ENCODE measurements at places on chromosomes 12 and 14.

DNA sequence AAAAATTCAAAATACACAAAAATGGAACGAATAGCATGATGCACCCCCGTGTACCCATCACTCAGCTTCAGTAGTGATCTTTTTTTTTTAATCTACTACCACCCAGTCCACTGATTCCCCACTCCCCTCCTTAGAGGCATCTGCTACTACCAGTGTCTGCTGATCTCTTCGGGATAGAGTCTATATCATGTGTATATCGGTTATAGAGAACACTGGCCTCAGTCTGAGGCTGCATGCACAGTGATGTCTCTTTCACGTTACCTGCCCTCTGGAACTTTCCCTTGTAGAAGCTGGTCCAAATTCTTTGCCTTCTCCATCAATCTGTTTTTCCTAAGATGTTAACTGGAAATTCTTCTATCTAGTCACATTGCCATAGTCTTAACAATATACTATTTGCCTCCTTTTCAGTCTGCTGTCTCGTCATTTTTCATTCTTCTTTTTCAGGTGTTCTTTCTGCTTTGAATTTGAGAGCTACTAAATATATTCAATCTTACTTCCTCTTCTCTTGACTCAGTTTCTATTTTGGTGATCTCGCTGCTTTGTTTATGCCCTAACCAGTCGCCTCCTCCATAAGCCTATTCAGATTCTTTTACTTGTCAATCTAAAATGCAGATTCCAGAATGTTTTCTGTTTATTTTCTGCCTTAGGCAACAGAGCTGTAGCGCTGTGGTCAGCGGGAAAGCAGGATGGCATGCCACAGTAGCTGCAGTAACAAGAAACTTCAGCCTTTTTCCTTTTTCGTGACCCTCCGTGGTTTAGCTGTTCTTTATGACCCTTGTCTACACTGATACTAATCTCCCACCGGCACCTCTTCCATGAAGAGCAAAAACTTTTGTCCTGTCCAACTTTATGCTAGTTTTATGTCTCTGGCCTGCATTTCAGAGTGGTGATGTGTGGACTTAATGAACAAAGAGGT lies 67.0 kb downstream of the FBXW8 start:
- DNase-seq = no peak

DNA sequence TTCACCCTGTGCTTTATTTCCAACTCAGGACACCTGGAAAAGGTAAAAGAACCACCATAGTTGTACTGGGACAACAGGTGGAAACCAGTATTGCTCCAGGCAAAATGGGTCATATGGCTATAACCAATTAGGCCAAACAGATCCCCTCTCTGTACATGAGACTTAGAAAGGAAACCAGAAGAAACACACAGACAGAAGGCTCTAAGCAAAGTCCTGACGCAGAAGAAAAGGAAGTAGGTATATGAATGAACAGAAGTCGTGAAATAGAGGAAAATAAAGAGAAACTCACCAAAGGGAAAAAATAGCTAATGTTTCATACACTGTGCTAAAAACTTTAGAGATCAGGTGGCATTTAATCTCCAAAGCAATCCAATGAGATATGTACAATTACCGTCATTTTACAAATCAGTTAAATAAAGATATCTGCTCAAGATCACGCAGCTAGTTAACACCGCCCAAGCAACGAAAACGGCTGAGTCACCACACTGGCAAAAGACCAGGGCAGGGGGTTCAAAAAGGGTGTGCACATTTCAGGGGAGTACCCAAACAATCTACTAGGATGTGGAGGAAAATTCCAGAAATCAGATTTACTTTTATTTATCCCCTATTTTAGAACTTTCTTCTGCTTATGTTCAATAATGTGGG lies 82.3 kb downstream of the ITPR2 start:
- DNase-seq = no peak

DNA sequence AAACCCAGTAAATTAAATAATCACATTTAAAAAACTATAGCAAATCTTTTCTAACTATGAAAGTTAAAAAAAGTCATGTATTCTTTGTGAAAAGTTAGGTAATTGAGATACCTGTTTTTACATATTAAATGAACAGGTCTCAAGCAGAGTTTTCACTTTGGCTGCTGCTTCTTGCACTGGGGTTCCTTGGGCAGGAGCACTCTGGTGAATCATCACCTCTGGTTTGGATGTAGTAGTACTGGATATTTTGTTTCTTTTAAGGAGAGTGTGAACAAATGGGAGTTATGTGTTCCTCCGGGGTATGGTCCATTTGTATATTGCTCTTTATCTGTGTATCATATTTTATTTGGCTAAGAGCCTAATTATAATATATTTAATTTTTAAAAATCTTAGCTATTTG lies 82.7 kb downstream of the FUT8 start:
- no peak for DNase-seq

DNA sequence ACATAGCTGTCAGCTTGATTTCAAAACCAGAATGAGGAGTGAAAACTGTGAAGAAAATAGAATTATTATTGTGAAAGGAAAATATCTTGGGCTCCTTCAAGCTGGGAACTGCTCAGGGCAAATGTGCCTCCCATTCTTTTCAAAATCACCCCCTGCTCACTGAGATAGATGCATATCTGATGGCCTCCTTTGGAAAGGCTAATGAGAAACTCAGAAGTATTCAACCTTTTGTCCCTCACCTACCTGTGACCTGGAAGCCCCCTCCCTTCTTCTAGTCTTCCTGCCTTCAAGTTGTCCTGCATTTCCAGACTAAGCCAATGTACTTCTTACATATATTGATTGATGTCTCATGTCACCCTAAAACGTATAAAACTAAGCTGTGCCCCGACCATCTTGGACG lies 81.1 kb upstream of the C14orf132 start:
- DNase-seq = no peak

DNA sequence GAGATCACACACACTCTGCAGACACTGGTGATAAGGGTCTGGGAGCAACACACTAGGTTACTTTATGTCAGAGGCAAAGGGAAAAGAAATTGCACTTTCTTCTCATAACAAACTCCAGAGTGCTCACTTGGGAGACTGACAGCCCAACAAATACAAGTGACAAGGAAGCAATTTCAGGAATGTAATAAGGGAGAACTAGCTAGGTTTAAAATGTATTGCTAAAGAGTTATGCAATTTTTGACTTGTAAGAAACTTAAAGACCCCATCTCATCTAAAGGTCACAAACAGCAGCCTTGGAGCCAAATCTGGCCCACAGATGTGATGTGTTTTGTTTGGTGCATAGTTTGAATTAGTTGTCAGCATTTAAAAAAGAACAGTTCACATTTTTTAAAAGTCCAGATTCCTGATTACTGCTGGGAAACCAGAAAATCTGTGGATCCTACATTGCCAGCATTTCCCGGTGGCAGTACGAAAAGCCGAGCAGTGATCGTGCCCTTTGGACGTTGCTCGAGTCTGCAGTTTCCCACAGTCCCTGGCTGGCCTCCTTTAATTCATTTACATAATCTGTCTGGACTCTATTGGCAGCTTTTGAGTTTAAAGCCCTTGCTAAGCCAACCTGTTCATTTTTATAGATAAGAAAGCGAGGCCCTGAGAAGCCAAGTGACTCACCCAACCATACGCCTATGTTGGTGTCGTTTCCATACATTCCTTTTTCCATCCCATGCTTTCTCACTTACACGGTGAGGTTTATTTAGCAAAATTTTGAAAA lies 42.0 kb upstream of the ETV6 start:
- peak; percentile 36 for DNase-seq

DNA sequence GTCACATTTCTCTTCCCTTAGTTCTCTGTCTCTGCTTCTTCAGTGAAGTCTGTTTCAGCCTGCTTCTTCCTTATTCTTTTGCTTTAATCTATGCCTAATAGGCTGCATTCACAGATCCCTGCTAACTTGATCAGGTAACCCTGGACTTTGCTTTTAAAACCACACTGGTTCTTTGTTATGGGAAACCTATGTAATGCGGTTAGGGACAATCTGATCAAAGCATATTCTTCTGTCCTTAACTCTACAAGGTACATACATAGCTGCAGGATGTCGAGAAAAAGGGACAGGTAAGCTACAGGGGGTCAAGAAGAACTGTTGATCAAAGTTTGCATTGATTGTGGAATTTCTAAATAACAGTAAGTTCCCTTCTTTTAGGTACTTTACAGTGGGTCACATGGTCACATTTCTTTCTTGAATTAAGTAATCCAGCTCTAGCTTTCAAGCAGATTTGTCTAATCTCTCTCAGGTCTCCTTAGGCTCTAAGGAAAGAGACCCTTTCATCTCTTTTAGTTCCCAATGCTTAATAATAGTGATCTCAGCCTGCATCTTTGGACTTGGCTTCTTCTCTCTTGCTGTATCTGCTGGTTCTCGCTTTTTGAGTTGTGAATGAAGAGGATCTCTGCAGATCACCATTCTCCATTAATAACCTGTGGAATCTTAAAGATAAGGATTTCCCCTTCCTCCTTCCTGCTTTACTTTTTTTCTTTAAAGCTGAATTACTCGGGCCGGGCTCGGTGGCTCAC lies 3.8 kb downstream of the COPZ1 start:
- DNase-seq = no peak

DNA sequence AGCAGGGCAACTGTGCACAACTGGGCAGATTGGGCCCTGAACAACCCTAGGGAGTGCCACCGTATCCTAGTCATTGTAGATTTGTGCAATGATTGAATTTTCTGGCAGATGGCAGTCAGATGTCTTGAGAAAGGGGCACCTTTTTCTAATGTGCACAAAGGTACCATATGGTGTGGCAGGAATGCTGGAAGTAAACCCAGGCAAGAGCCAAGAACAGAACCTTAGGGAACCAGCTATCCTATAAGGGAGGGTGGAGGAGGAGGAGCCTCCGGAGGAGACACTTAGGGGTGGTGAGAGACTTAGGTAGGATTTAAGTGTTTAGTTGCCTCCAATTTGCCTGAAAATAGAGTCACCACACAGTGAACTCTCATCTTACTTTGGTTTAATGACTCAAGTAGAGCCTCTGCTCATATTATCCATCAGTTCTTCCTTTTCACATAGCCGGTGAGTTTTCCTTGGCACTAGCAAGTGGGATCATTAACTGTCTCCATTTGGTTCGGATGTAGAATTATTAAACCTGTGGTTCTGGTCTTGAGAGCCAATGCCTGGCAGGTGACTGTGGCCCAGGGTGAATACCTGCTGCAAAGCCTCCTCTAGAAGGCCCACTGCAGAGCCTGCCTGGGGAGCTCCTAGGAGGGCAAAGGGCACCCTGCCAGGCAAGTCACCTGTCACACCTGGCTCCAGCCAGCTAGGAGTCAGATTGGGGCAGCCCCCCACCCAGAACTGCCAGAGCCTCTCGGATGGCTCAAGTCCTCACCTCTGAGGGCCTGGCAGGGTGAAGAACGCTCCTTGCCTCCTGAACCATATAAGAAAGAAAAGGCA lies 184.4 kb upstream of the HIF1A start:
- DNase-seq = no peak

GRCh38 chr14:105709281-105710118 lies 183.1 kb downstream of the TMEM121 start:
- no peak for DNase-seq

DNA sequence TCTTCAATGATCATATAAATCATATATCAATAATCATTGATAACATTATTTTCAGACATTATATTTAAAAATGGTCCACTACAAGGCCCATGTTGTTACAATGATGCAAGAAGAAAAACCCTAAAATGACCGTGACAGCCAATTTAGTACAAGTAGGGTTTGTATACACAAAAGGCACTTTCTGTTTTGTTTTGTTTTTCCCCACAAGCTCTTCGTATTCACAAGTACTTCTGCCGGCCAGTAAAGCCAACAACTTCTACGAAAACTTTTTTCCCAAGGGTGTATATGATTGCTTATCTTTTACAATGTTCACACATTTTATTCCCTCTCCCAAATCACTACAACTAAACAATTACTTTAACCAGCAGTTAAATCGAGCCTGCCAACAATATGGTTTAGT lies 9.6 kb downstream of the PTPRB start:
- DNase-seq = no peak

DNA sequence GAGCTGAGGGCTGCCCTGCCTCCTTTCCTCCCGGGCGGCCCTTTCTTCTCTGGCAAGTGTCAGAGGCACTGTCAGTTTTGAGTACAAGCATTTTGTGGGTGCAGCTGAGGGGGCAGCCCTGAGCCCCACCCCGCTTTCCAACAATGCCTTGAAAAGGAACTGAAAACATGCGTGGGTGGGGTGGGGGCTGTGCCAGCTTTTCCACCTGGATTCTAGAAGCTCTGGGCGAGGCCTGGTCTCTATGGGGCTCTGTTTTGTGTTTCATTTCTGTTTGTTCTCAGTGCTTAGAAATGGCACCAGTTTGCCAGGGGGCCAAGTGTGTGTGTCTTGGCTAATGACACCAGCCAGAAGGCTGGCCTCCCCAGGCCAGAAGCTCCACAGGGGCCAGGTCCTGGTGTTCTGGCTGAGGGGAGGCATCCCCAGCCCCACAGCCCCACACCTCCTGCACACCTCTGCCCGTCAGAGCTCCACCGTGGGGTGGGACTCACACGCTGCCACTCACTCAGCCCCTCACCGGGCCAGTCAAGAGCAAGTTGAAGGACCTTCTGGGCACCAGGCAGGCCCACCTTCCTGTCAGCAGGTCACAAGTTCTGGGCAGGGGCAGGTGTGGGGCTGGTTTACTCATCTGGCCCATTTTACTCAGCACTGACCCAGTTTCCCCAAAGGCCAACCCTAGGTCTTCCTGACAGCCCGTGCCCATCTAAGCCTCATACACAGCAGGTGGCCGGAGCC lies 155.1 kb downstream of the CALM1 start:
- DNase-seq = no peak

DNA sequence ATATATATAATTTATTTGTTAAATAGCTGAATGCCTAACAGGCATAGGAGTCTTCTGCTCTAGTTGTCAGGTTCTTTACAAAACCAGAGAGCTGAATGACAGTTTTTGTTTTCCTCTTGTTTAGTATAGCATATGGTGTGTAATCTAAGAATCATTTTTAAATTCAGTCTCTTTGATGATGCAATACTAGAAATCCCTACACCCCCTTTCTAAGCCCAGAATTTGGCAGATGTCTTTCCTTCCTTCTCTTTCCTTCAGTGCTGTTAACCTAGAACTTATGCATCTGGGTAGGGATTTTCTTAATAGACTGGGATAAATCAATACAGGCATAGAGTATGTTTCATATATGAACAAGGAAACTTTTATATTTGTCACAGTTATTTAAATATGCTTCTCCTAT lies 198.1 kb downstream of the KCNH5 start:
- no peak for DNase-seq

DNA sequence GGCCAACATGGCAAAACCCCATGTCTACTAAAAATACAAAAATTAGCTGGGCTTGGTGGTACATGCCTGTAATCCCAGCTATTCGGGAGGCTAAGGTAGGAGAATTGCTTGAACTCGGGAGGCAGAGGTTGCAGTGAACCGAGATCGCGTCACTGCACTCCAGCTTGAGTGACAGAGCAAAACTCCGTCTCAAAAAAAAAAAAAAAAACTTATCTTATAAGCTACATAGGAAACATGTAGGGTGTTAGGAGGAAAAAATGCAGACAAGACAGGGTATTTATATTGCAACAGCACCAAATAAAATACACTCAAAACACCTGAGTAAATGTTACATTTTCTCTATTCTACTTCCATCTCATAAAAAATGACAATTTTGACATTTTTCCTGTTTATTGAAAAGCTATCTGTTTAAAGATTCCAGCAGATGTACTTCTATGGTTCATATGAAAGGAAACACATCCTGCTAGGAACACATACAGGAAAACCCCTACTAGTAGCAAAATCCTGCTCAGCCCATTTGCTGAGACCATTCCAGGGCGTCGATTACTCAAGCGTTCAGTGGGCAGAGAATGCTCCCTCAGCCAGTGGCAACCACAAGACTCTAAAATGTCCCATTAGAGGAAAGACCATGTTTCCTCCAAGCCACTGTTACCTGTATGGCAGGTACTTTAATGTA lies 19.7 kb downstream of the CORO1C start:
- no peak for DNase-seq

GRCh38 chr14:30596935-30597334 lies 25.2 kb upstream of the SCFD1 start:
- no peak for DNase-seq

Measured in HAP-1 (cell line).